ENCODE measurements at places on chromosomes 12 and 14. TPM values are rescaled to one million over a fixed set of nuclear protein-coding genes. Genes with fewer than 3 reads are reported as not detected.

DNA sequence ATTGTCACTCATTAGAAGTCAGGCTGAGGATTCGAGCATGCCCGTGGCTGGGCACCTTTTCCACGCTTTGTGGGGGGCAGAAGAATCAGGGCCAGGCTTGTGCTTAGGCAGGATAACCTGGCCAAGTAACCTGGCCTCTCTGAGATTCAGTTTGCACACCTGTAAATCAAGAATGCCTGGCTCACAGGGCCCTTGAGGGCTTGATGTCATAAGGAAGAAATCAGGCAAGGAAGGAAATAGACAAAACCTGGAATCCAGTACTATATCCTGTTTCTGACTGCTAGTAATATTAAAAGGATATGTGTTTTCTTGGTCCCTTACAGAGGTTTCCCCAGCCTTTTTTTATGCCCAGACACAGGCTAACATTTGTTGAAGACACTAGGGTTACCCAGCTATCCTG, 91.9 kb downstream of the SAMD4A start:
- H3K27me3 ChIP-seq: peaks cover 15% of the 10 kb centered on the region
- DNase-seq: no peak
- H3K4me1 ChIP-seq: no peaks in the 10 kb centered on the region
- no peaks in the 10 kb centered on the region for H3K36me3 ChIP-seq

- H3K27me3 ChIP-seq: no peaks in the 10 kb centered on the region
- H3K36me3 ChIP-seq: peaks cover 53% of the 10 kb centered on the region
- no peak overlapping the region for H3K4me3 ChIP-seq
- no peak for DNase-seq
These were observed 30.5 kb downstream of the ANAPC7 start for GRCh38 chr12:110373025-110373424.

Gene IAPP
- not detected for total RNA-seq

DNA sequence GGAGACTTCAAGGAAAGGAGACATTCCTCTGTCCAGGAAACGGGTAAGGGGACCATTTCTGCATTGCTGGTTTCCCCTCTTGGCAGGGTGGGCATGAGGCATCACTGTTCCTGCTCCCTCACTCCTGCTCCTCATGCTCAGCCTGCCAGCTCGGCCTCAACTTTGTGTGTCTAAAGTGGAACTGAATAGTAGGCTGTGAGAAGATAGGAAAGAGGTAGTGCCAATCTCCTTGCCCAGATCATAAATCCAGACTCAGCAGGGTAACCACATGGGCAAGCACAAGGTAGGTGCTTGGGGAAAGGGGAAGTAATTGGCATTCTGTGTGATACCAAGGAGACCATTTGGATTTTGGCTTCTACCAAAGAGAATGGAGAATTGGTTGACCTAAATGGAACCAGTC, 2.6 kb downstream of the LTB4R start:
- DNase-seq: no peak
- H3K36me3 ChIP-seq: no peaks in the 10 kb centered on the region
- peak overlapping the region; percentile 84 for H3K27ac ChIP-seq
- H3K27me3 ChIP-seq: no peaks in the 10 kb centered on the region
- H3K4me3 ChIP-seq: no peak overlapping the region
- H3K4me1 ChIP-seq: peaks cover 67% of the 10 kb centered on the region

- H3K27ac ChIP-seq: no peak overlapping the region
- no peak overlapping the region for H3K4me3 ChIP-seq
- H3K27me3 ChIP-seq: no peaks in the 10 kb centered on the region
- H3K4me1 ChIP-seq: peaks cover 17% of the 10 kb centered on the region
- no peaks in the 10 kb centered on the region for H3K36me3 ChIP-seq
These were observed 43.4 kb downstream of the PRIMA1 start for GRCh38 chr14:93744876-93745275.

GRCh38 chr14:89140326-89140725, 276.7 kb downstream of the FOXN3 start:
- no peak overlapping the region for H3K27ac ChIP-seq
- no peaks in the 10 kb centered on the region for H3K36me3 ChIP-seq
- no peaks in the 10 kb centered on the region for H3K4me1 ChIP-seq
- no peak overlapping the region for H3K4me3 ChIP-seq
- H3K27me3 ChIP-seq: no peaks in the 10 kb centered on the region

Gene AMIGO2
- 8.0 TPM for total RNA-seq

Gene POLE
- 65.0 TPM for total RNA-seq

Gene LETMD1
- total RNA-seq: 71.8 TPM

- no peak overlapping the region for H3K27ac ChIP-seq
- no peak for DNase-seq
- no peaks in the 10 kb centered on the region for H3K36me3 ChIP-seq
- no peaks in the 10 kb centered on the region for H3K4me1 ChIP-seq
- no peak overlapping the region for H3K4me3 ChIP-seq
- H3K27me3 ChIP-seq: no peaks in the 10 kb centered on the region
These were observed 265.1 kb downstream of the ALG10 start for GRCh38 chr12:34287437-34287836.

GRCh38 chr14:64953310-64953654, 10.7 kb upstream of the GPX2 start:
- DNase-seq: no peak
- H3K36me3 ChIP-seq: no peaks in the 10 kb centered on the region
- H3K27me3 ChIP-seq: no peaks in the 10 kb centered on the region
- H3K4me1 ChIP-seq: no peaks in the 10 kb centered on the region

Gene CMKLR1
- total RNA-seq: 40.7 TPM

DNA sequence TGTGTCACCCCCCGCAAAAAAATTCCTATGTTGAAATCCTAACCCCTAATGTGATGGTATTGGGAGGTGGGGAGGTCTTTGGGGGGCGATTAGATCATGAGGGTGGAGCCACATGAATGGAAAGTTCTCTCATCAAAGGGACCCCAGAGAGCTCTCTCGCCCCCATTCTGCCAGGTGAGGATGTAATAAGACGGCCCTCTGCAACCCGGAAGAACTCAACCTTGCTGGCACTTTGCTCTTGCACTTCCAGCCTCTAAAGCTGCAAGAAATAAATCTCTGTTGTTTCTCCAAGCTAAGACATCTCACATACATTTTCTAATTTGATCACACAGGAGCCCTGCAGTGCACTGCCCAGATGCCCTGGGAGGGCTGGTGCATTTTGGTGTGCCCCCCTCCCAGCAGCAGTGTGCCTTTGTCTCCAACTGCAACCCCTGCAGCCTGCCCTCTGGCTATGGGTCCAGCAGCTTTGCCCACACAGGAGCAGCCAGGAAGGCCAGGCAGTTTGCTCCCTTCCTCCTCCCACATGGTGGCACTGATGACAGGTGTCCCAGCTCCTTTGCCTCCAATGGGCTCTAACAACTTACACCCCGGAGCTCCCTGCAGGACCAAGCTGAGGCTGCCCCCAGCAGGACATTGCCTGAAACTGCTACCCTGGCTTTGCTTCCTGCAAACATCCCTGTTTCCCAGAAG, 59.3 kb downstream of the C14orf132 start:
- no peaks in the 10 kb centered on the region for H3K27me3 ChIP-seq
- H3K4me3 ChIP-seq: no peak overlapping the region
- no peak for DNase-seq

- no peaks in the 10 kb centered on the region for H3K4me1 ChIP-seq
- H3K27ac ChIP-seq: no peak overlapping the region
- no peak overlapping the region for H3K4me3 ChIP-seq
- DNase-seq: no peak
These were observed 67.6 kb downstream of the PLEKHA5 start for GRCh38 chr12:19196959-19197630.

Gene SMCO3
- total RNA-seq: not detected

Data from natural killer cell (primary cell).